ENCODE measurements at places on chromosomes 7 and 10.

- no peak for DNase-seq
Observed at GRCh38 chr10:29348836-29349235, 60.0 kb downstream of the LYZL1 start.

GRCh38 chr7:87645446-87645845 is 17.2 kb downstream of the RUNDC3B start:
- no peak for DNase-seq

GRCh38 chr7:128167042-128167701 is 73.9 kb upstream of the LEP start:
- DNase-seq = no peak

DNA sequence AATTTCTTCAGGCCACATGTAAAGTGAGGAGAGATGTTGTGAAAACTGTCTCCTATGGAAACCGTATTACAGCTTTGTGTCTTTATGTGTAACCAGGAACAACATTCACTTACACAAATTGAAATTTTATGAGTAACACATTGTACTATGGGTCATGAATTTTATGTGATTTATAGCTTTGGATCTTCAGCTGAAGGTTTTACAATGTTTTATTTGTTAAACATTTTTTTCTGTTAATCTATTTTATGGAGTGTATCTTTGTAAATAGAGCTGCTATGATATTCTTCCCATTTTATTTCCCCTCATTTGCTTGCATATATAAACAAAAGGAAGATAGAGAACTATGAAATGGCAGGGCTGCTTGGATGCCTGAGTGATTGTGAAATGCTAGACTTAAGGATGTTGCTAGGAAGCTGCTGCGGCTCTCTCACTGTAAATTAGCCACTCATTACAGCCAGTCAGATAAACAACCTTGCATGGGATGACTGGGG is 104.5 kb upstream of the PCLO start:
- no peak for DNase-seq

- no peak for DNase-seq
Observed at GRCh38 chr10:49300140-49300974, 1.4 kb downstream of the C10orf71 start.

DNA sequence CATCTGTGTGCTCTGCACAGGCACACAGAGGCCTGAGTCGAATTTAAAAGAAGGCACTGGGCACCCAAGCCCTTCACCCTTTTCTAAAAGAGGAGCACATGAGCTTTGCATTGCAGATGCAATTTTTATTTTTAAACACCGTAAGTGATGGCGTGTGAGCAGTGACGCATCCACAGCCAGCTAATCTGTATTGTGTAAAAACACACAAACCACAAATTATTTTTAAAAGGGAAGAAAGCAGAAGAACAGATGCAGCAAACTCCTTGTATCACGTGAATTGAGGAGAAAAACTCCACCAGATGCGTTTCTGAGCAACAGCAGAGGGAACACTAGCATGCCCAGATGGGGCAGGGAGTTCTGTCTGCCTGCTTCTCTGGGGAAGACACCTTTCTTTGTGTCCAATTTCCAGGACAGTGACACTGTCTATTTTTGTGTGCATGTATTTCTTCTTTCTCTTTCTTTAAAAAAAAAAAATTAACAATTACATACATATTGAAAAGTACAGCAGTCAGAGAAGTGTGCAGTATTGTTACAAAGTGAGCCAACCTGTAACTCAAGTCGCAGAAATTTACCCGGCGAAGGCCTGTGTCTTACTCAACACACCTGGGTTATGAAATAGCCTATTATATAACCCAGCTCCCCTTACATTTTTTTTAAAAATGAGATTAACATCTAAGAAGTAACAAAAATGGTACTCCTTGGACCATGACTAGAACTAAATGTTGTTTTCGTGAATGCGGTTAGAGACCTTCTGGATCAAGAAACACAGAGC is 39.2 kb downstream of the EEPD1 start:
- no peak for DNase-seq

GRCh38 chr10:70690589-70690988 is 18.3 kb downstream of the ADAMTS14 start:
- no peak for DNase-seq

- DNase-seq = no peak
Observed at GRCh38 chr7:1291845-1292765, 59.4 kb downstream of the UNCX start.

DNA sequence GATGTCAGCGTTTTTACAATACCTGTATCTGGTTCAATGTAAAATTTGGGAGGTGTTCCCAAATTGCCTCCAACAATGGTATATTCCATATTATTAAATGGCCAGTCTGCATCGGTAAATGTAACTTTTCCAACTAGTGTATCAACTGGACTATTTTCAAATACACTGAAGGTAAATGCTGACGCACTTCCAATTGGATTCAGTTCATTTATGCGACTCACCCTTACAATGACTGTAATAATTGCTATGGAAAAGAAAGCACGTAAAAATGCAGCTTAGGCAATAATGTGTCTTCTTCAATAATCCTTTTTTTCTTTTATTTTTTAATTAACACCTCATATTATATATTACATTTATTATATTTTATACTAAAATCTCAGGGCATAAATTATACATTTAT is 209.1 kb downstream of the HGF start:
- no peak for DNase-seq

GRCh38 chr7:134328900-134329299 is 12.2 kb upstream of the SLC35B4 start:
- no peak for DNase-seq

- peak; percentile 8 for DNase-seq
Observed at GRCh38 chr10:99779335-99779734, 3.1 kb upstream of the ABCC2 start.

GRCh38 chr10:49741108-49741995 is 20.8 kb downstream of the OGDHL start:
- no peak for DNase-seq

GRCh38 chr7:34491899-34492298 is 166.1 kb upstream of the NPSR1 start:
- no peak for DNase-seq

GRCh38 chr10:43026039-43026973 is 50.6 kb upstream of the RET start:
- DNase-seq = no peak

DNA sequence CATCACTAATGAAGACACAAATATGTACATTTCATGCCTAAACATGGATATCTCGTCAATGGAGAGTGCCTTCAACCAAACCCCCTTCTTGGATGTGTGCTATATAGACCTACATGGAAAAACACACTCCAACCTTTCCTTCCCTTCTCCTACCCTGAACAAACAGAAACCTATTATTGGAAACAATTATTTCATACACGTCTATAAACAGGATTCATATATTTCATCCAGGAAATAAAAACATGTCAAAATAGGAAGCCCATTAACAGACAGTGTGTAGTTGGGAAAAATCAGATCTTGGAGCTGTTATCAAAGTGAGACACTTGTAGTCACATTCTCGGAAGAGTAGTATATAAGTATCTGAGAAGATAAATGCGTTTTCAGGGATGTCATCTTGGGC is 81.1 kb downstream of the NRP1 start:
- no peak for DNase-seq

- no peak for DNase-seq
Observed at GRCh38 chr10:63940277-63940922, 419.2 kb downstream of the REEP3 start.

DNA sequence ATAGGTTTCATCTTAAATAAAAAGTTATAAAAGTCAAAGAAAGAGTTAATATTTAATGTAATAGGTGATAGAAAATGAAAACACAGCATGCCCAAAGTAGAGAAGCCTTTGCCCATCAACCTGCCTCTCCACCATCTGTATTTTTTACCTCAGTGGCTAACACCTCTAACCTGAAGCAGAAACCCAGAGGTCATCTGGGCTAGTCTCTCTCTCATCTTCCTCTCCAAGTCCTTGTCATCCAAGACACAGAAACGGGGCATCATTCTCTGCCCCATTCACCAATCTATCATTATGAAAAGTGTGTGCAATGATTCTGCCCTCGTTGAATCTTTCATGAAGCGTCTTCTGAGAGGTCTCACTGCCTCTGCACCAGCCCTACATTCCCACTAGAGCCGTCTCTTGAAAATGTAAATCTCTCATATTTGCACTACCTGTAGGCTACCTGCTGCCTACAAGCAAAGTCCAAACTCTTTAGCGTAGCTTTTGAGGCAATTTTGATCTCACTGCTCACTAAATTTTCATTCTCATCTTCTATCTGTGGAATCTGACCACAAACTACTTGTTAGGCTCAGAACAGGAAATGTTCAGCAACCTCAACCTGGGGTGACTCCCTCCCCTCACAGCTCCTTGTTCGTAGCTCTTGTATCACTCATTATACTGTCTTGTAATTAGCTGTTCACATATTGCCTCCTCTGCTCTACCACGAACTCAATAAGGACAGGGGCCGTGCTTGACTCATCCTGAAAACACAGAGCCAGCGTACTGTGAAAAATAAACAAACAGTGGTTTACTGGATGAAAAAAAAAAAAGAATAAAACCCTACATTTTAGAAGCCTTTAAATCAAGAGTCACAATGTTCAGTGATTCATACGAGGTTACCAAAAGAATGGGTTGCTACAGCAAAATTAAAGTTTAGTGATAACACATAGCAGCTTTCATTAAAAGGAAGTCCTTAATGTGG is 83.1 kb downstream of the CTNNA3 start:
- no peak for DNase-seq

DNA sequence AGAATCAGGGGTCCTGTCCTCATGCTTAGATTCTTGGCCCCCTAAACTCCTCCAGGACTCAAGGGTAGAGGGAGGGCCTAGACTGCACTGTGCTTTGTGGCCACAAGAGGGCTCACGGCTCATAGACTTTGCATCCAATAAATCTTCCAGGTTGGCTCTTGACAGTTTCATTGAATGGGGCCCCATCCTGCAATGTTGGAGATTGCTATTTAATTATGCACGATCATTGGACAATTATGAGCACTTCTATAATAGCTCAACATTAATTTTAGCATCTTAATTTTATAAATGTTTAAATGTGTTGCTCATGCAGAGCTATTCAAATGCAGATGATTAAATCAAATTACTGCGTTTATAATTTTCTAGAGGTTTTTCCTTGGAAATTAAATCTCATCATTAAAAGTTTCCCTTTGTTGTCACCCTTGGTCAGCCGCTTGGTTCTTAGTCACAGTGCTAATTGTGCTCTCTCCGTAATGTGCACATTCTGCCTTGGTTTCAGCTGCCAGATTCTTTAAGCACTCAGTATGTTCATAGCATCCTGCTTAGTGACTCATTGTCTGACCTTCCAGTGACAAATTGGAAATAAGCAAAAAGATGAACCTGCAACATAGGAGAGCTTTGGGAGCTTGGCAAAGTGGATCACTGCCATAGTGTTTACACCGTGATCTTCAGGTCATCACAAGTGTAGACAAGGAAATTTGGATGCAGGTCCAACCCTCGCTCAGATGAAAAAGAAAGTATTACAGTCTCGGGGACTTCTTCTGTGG is 33.4 kb upstream of the PLPP4 start:
- DNase-seq = peak; percentile 6

- no peak for DNase-seq
Observed at GRCh38 chr7:16326106-16326505, 95.2 kb downstream of the CRPPA start.

GRCh38 chr7:69228212-69228811 is 370.0 kb upstream of the AUTS2 start:
- DNase-seq = no peak

GRCh38 chr10:69499726-69500689 is 48.7 kb downstream of the TSPAN15 start:
- no peak for DNase-seq

DNA sequence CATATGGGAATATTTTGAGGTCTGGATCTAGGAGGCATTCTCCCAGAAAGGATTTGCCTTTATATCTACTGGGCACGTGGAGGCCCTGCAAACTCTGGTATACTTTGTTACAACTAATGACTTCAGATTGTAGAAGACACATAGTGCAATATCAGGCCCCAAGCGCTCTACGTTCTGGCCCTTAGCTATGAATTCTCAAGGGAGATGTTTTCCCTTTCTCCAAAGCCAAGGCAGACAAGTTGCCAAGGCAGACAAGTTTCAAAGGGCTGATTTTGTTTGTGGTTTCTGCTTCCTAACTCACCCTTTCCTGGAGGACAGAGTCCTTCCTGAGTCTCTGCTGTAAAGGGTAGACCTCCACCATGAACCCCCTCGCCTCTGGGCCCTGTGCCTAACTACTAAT is 99.4 kb upstream of the CTTNBP2 start:
- no peak for DNase-seq

DNA sequence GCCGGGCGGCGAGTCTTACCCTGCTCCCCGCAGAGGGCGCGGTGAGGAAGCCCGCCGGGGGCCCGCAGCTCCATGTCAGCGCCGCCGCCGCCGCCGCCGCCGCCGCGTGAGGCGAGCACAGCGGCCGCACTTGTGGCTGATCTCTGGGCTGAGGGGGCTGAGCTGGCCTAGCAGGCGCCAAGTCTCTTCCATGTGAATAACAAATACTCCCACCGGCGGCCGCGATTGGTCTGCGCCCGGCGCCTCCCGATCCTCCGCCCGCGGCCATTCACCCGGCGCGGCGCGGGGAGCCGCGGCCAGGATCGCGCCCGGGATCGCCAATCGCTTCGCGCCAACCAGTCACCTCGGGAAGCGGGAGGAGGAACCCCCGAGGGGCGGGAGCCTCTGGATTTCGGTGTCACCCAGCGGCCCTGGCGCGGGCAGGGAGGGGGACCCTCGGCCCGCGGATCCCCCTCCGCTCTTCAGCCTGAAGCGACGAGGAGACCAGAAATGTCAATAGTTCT is at the start of gene GRM8:
Gene GRM8, minus strand, starts transcription at position 164 of the 503 bp plus-strand sequence.
- DNase-seq = no peak

DNA sequence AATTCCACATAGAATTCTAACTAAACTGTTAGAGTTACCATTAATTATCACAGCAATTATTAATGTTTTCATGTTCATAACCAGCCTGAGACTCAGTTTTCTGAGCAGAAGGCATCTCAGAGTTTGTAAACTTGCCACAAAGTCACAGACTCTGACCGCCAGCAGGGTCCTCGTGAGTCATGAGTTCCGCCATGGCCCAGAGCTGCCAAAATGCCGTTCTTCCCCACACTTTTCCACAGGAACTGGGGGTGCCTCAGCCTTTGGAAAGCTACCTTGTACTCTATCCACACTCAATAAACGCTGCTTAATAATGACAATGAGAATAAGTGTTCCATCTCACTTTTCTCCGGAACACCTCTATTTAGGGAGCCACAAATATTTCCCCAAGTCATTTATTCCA is 22.1 kb upstream of the INHBA start:
- DNase-seq = no peak

GRCh38 chr10:115948465-115948864 is 324.5 kb downstream of the GFRA1 start:
- no peak for DNase-seq

DNA sequence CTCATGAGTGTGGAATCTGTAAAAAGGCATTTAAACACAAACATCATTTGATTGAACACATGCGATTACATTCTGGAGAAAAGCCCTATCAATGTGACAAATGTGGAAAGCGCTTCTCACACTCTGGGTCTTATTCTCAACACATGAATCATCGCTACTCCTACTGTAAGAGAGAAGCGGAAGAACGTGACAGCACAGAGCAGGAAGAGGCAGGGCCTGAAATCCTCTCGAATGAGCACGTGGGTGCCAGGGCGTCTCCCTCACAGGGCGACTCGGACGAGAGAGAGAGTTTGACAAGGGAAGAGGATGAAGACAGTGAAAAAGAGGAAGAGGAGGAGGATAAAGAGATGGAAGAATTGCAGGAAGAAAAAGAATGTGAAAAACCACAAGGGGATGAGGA is 207.7 kb downstream of the ZEB1 start:
- no peak for DNase-seq
